Stimulated activated CD4-positive, alpha-beta T cell treated with anti-CD3 and anti-CD28 coated beads, Interleukin-2, amount 100 ng/mL, for 48 hours (primary cell): ENCODE measurements at places on chromosomes 5 and 9.

DNA sequence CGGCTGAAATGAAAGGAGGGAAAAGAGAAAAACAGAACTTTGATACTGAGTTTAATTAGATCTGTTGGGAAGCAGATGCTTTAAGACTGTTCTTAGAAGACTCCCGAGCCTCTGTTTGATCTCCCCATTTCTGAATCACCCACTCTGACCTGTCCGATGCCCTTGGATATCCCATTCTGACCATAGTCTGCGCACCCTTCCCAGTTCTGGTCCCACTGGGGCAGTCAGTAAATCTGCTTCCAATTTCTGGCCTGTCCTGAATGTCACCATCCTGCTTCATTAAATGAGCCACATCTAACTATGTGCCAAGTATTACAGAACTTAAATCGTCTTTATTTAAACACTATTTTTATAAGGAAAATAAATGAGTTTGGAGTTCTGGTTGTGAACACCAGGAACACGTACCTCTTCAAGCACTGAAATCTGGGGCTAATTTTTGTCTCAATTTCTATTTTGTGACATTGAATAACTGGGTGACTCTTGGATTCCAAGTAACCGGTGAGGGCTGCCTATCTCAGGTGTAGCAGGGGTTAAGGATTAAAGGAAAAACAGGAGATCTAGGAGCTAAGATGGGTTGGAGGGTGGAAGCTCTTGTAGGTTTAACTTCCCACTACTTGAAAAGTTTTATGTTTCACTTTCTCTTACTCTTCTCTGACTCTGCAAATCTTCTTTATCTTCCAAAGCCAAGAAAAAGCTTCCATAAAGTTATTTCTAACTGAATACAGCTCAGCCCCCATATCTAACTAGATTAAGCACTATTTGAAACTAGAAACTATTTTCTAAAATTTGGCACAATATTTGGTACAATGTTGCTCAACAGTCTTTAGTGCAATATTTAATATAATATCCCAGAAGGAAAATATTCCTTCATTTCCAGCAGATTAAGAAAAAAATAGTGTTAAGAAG, 40.1 kb downstream of the ALDH1A1 start:
- DNase-seq: no peak

DNA sequence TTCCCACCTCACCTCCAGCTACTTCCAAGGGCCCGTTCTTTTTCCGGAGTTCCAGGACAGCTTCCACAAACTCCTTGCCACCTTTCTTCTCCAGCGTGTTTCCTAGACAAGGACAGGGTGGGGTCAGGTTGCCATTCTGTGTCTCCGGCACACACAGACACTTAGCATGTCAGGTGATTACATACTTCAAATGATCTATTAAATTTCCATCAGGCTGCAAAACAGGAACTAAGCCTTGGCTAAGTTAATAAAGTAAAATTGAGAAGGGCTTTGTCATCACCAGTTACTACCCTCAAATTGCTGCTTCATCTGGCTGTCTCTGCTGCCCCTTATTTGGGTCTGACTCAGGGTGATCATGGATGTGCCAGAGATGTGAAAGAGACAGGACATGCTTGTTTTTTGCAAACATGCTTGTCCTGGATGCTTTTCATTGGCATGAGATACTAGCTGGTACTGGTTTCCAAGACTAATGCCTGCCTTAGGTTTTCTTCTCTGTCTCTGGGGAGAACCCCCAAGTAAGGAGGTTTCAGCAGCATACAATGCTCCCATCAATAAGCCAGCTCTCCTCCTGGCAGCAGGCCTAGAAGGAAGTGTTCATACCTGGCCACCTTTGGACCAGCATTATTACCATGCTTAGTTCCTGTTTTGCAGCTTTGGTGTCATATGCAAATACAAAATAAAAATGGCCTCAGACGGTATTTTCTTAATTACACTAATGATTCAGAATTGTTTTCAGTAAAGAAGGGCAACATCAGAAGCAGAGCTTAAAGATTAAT, 52.9 kb downstream of the MACROH2A1 start:
- no peak for DNase-seq

GRCh38 chr9:15248081-15248480, 58.9 kb downstream of the TTC39B start:
- DNase-seq: no peak

DNA sequence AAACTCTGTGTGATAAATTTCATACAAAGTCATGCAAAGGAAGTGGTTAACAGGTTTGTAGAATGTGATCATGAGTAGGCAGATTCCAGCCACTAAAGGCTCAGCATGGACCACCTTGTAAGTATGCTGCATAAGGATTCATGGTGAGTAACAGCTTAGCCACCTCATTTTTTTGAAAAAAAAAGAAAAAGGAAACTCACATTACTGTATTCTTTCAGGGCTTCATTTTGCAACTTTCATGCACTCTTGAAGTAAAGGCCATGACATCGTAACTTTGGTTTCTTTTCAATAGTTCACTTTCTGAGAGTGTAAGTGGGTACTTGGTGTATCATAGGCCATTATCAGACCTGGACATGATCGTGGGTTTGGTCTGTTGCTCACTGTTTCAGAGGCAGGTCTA, 175.1 kb downstream of the PCSK1 start:
- no peak for DNase-seq

- peak; percentile 5 for DNase-seq
These were observed 185.9 kb upstream of the RASA1 start for GRCh38 chr5:87081511-87082372.

GRCh38 chr5:588406-588995, 23.6 kb upstream of the CEP72 start:
- DNase-seq: no peak

GRCh38 chr9:120913647-120914264, 12.8 kb downstream of the TRAF1 start:
- DNase-seq: no peak

GRCh38 chr9:117526674-117527073, 111.8 kb upstream of the ASTN2 start:
- no peak for DNase-seq

DNA sequence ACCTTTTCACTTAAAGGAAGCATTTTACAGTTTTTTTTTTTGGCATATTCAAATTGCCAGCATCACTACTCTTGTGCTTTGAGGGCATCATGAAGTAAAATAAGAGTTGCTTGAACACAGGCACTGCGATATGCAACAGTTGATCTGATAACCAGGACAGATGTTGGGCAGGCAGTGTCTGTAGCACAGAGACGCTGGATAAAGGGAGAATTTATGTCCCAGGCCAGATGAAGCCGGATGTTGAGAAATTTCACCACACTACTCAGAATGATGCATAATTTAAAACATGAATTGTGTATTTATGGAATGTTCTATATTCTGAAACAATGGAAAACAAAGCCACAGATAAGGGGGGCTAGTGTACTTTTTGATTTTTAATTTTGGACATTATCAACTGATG, 71.4 kb downstream of the SLC12A2 start:
- DNase-seq: no peak

GRCh38 chr5:96874631-96875030, 1.7 kb upstream of the ERAP2 start:
- DNase-seq: no peak

DNA sequence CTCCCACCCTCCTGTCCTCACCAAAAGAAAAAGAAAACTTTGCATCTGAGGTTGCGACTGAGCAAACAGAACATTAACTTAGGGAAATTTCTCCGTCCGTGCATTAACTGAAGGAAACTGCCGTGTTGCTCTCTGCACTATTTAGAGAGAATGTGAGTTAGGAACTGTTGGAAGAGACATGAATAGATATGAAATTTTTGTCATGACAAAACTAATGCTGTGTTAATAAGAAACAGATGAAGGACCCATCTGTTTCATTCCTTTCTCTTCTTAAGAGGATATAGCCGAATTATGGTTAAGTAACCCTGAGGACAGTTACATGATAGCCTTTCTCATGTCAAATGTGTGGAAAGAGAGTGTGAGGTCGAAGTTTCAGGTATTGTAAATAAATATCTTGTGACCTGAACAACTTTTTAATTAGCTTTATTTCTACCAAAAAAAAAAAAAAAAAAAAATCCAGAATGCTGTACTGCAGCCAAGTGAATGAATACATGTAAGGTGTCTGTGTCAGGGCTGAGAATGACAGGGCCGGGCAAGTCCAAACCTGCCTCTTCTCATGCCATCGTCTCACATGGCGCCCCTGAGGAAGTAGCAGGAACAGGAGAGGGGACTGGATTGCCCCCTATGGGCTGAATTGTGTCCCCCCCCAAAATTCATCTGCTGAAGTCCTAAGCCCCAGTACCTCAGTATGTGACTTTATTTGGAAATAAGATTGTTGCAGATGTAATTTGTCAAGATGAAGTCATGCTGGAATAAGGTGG, 35.6 kb upstream of the ANKRD33B start:
- no peak for DNase-seq

GRCh38 chr9:72925126-72925789, 27.6 kb downstream of the ALDH1A1 start:
- DNase-seq: no peak

DNA sequence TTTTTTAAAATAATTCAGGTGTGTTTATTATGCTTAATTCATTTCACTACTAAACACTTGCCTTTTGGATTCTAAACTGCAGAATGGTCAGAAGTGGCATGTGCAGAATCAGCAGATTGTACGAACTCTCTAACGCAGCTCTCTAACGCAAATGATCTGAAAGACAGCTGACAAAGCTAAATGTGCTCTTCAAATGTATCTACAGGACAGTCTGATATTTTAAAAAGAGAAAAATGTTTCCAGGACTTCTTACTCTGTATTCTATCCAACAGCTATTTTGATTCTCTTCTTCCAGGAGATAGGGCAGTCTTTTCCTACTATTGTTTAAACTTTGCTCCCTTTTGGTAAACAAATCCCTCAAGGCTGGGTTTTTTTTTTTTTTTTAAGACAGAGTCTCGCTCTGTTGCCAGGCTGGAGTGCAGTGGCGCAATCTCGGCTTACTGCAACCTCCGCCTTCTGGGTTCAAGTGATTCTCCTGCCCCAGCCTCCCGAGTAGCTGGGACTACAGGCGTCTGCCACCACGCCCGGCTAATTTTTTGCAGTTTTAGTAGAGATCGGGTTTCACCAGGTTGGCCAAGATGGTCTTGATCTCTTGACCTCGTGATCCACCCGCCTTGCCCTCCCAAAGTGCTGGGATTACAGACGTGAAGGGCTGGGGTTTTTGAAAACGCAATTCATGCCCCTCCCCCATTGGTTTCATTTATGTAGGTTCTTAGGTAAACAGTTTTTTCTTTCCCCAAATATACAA, 1.2 kb downstream of the NMRK1 start:
- no peak for DNase-seq

DNA sequence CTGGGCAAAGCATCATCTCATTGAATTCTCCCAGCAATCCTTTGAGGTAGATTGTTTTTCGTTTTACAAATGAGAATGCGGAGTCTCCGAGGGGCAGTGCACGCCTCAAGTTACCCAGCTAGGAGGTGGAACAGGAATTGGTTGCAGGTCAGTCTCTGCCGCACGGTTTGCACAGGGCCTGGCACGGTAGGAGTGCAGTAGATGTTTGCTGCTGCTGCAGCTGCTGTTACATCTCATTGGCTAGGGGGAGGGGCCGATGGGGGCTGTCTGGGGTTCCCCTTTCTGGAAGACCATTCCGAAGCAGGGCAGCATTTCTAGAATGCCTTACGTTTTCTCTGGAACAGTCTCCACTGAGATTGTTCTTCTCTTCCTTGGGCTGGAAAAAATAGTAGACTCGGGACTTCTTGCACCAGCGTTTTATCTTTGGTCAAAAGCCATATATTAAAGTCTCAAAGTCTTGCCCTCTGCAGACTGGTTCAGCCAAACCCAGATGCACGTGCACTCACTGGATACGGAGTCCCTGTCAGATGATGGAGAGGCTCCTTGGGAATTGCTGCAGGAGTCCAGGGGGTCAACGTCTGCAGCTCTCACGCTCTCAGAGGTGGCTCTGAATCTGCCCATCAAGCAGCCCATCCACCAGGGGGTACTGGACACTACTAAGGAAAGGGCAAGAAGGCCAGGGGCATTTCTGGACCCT, 1.2 kb downstream of the USP20 start:
- DNase-seq: no peak
